Camera-type eye (tissue), 1 donor: ENCODE measurements at places on chromosomes 5 and 9. TPM values are rescaled to one million over a fixed set of nuclear protein-coding genes. Genes with fewer than 3 reads are reported as not detected.

C6 gene
- total RNA-seq: 0.55 TPM

PAXX gene
- total RNA-seq: 25.7 TPM

SHOC1 gene
- not detected for total RNA-seq

IFNA2 gene
- not detected for total RNA-seq

SAXO1 gene
- 0.05 TPM for total RNA-seq

SLC6A3 gene
- total RNA-seq: 2.7 TPM

LIX1 gene
- 3.2 TPM for total RNA-seq

CDO1 gene
- 64.5 TPM for total RNA-seq

RAB3C gene
- total RNA-seq: 14.0 TPM

GARIN3 gene
- not detected for total RNA-seq

AQP7 gene
- not detected for total RNA-seq

C9orf78 gene
- 57.0 TPM for total RNA-seq

GABRA1 gene
- 16.5 TPM for total RNA-seq

HRCT1 gene
- not detected for total RNA-seq

RANBP3L gene
- total RNA-seq: 2.0 TPM

PCDHGA1 gene
- 1.8 TPM for total RNA-seq

DDX41 gene
- total RNA-seq: 68.6 TPM

CFAP90 gene
- 1.6 TPM for total RNA-seq

TEX48 gene
- total RNA-seq: not detected

ANKRD20A1 gene
- 7.1 TPM for total RNA-seq

UBQLN1 gene
- 197 TPM for total RNA-seq

IFNA16 gene
- not detected for total RNA-seq

IL5 gene
- not detected for total RNA-seq

PCDHA9 gene
- 4.6 TPM for total RNA-seq

CXCL14 gene
- 63.1 TPM for total RNA-seq

SPINK4 gene
- not detected for total RNA-seq

ZNF879 gene
- 20.3 TPM for total RNA-seq

CCDC112 gene
- 20.0 TPM for total RNA-seq

WDR31 gene
- total RNA-seq: 17.2 TPM

B4GALT1 gene
- total RNA-seq: 29.8 TPM

LECT2 gene
- not detected for total RNA-seq

FGFR4 gene
- total RNA-seq: 8.6 TPM

CCNO gene
- 0.27 TPM for total RNA-seq

LCN9 gene
- total RNA-seq: not detected

RABGAP1 gene
- 106 TPM for total RNA-seq

NANS gene
- 26.4 TPM for total RNA-seq

LCN1 gene
- 13.0 TPM for total RNA-seq

HMMR gene
- 8.6 TPM for total RNA-seq

SLC6A19 gene
- total RNA-seq: 0.27 TPM

ORM2 gene
- total RNA-seq: not detected

SLC1A1 gene
- total RNA-seq: 9.8 TPM

FOXD1 gene
- 3.8 TPM for total RNA-seq

SPINK7 gene
- total RNA-seq: not detected

LAMC3 gene
- total RNA-seq: 9.9 TPM

AK1 gene
- total RNA-seq: 38.4 TPM

CNTFR gene
- 23.9 TPM for total RNA-seq

BTNL3 gene
- total RNA-seq: not detected

FAM120AOS gene
- 41.9 TPM for total RNA-seq

TMEM215 gene
- total RNA-seq: 52.2 TPM

PCDHA13 gene
- total RNA-seq: 9.7 TPM
